ENCODE measurements at places on chromosomes 3 and 15.

DNA sequence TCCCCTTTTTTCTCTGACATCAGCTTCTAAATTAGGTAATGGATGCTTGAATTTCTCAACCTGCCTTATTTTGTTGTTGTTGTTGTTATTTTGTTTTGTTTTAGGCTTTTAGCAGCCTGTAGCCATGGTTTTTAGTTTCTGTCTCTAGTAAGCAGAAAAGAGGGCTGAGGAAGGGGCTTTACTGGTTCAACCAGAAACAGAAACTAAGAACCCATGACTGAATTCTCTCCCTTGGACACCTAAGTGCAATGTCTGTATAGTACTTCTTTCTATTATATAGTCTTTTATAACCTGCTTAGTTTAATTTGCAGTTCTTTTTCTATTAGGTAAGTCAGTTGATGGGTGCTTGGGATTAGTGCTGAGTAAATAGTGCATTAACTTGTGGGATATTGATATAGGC, 129.0 kb downstream of the BBX start:
- DNase-seq = no peak

DNA sequence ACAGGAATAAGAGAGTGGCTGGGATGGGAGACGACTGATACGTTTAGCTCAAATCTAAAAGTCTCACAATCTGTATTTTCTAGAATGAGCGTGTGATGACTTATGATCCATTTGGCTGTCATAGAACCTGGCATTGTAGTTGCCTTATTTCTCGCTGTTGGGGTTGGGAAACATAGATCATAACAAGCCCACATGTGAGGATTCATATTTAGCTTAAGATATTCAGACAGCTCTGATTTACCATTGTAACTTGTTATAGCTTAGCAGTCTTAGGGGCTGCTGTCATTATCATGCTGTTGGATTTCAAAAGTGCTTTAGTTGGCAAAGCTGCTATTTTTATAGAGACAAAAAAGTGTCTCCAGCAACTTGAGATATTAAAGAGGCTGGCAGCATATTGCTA, 871.3 kb downstream of the ZPLD1 start:
- DNase-seq = no peak

DNA sequence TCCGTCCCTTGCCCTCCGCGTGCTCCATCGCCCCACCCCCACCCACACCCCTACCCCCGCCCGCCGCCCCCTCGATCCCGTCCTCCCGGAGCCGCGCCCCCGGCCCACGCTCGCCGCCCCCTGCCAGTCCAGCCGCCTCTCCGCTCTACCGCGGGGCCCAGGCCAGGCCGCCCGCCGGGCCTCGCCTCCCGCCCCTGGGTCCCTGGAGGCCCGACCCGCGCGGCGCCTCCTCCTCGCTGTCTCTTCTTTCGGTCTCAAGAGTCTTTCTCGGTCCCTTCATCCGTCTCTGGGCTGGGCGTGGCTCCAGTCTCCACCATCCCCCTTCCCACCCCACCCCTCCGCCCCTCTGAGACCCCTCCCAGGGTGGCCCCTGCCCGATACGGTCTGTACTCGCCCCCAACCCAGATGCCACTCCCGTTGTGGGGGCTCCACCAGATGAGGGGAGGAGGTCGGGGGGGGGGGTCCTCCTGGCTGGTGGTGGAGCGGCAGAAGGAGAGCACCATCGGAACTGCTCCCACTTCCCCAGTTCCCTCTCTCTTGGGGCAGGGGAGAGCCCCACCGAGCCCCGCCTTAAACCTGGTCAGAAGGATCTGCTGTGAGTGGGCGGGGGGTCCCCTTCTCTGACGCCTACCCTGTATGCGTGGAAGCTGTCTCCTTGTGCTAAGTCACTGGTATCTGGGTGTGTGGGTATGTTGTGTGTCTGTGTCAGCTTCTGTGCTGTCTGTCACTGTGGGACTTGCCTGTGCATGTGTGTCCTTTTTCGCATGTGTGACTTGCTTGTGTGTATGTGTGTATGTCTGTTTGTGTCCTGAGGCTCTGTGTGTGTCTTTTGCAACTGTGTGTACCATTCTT, 1.0 kb downstream of the PRKCD start:
- no peak for DNase-seq

DNA sequence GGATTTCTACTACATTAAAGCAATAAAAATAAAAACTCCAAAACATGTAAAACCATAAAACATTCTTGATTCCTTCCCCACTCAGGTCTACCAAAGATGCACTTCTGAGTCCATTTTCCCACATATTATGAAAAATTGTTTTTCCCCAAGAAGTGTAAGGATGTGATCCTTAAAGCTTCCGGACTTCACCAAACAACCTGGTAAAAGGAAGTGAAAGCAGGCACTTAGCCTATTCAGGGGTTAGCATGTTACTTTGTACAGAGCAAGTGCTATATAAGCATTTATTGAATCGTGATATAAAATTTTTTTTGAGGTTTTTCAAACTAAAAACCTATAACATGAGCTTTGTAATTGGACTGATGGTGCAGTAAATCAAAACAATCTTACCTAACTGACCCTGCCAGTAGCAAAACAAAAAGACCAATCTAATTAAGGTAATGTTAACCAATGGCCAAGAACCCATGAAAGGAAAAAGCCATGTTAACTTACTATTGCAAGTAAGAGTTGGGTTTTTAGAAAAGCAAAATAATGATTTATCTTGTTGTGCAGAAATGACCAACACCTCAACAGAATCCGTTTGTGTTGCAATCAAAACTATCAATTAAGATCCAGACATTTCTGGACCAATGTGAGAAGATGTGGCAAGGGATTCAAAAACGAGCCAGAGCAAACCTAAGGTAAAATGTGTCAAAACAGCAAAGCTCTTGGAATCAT, 1.8 kb downstream of the SETD2 start:
- DNase-seq = no peak

GRCh38 chr3:89332793-89333192, 225.4 kb downstream of the EPHA3 start:
- no peak for DNase-seq

DNA sequence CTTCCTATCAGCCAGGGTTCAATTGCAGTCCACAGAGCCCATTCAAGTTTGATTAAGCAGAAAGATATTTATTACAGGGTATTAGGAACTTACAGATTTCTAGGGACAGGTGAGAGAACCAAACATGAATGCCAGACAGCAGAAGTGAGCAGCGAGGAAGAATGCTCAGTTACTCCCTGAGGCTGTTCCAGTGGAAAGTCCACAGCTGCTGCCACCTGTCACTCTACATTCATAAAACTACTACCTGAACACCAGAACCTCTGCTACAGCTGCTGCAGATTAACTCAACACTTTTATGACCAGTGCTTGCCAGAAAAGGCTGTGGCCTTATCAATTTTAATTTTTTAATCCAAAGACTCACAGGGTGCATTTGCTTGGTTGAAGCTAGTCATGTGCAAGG, 325.4 kb upstream of the ONECUT1 start:
- no peak for DNase-seq

- DNase-seq = no peak
These were observed 154.9 kb upstream of the ANKRD28 start for GRCh38 chr3:15952543-15953175.

- no peak for DNase-seq
These were observed 20.2 kb upstream of the CORO2B start for GRCh38 chr15:68558318-68559305.

DNA sequence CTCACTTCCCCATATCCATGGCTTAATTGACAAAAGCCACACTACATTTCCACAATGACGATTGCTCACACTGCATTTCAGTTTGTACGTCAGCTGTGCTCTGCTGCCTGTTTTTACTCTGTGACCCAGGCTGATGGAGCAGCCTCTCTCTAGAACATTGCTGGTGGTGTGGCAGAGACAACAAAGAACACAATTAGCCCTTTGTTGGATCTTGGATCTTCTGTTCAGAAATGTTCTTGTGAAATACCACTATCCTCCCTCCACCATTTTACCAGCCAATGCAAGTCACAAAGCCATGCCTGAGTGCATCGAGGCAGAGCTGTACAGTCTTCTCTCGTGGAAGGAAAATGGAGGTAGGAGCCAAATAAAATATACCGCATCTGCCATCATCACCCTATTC, 56.9 kb upstream of the TBC1D5 start:
- DNase-seq = no peak

- DNase-seq = no peak
These were observed 7.1 kb downstream of the COL8A1 start for GRCh38 chr3:99645277-99646106.

- DNase-seq = no peak
These were observed 6.0 kb downstream of the KLF15 start for GRCh38 chr3:126351086-126351770.
